ENCODE measurements at places on chromosomes 2 and 18.

DNA sequence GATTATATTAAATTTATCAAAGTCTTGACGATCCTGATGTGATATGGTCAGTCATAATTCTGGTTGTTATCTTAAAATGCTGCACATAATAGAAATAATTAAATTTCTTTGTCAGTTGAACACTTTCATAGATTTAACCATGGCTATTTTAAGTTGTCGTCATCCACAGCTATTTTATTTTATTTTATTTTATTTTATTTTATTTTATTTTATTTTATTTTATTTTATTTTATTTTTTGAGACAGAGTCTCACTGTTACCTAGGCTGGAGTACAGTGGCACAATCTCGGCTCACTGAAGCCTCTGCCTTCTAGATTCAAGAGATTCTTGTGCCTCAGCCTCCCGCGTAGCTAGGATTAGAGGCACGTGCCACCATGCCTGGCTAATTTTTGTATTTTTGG lies 121.6 kb upstream of the MSH6 start:
- no peak for DNase-seq

- DNase-seq, result no peak
Observed at GRCh38 chr2:234324116-234324515, 172.8 kb downstream of the ARL4C start.

DNA sequence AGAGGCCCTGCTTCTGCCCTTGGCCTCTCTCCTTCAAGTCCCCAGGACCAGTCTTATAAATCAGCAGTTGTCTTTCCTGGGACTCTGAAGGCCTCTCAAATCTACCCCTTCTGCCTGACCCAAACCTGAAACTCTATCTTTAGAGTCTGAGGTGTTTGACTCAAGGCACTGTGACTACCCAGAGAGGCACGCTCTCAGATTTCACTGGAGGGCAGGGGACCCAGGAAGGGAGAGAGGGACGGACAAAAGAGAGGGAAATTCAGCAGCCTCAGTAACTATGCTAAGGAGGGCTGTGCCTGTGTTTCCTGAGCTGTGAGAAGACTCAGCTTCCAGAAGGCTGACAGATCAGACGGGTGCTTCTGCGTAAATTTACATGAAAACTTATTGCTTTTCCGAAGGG lies 217.8 kb downstream of the HAUS1 start:
- DNase-seq, result no peak

DNA sequence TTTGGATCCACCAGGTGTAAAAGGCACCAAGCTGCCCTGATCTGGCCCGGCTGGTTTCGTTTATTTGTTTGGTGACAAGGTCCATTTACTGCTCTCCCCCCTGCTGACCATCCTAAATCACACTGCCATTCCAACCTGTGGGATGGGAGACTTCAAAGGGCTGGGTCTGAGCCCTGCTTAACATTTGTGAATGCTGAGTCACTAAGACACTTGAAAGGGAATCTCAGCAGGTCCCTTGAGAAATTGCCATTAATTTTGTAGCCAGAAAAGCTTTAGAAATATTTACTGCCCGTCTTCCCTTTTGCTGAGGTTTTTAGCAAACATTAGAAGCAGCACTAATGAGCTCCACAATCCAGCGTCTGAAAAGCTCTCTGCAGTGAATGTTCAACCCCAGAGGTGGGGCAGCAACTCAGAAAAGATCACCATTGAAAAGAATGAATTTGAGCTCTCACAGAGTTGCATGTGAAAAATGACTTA lies 133.8 kb downstream of the ARL4C start:
- no peak for DNase-seq

DNA sequence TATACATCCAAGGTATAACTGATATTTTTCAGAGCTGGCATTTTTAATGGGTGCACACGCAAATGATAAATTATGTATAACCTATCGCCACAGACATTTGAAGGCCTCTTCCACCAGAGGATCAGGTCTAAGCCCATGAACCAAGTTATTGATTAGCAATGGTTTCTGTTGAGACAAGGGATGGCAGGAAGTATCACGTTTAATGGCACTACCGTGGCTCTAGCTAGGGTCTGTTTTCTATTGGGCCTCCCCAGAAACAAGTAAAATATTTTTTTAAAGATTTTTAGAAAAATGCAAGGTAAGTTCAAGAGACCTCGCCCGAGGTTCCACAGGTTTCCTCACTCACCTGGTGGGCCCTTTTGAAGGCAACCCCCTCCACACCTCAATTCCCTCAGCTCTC lies 667 bp downstream of the GFPT1 start:
- DNase-seq, result no peak
